ENCODE measurements at places on chromosomes 3 and 15. TPM values are rescaled to one million over a fixed set of nuclear protein-coding genes. Genes with fewer than 3 reads are reported as not detected.

The APPL1 gene
- total RNA-seq, result 70.9 TPM

The PP2D1 gene
- total RNA-seq, result not detected

The OSTN gene
- total RNA-seq, result not detected

The BRK1 gene
- total RNA-seq, result 108 TPM

The ZBBX gene
- 0.07 TPM for total RNA-seq

The NR2E3 gene
- total RNA-seq, result 0.27 TPM

The NUP210 gene
- total RNA-seq, result 0.53 TPM

The FOXB1 gene
- total RNA-seq, result not detected

The IGSF10 gene
- not detected for total RNA-seq

The ETV5 gene
- total RNA-seq, result 63.2 TPM

The ADAMTS7 gene
- total RNA-seq, result 18.9 TPM

The CYP11A1 gene
- total RNA-seq, result not detected

The COL8A1 gene
- 156 TPM for total RNA-seq

The SMCO1 gene
- total RNA-seq, result not detected

The DAZL gene
- total RNA-seq, result not detected

The CADPS gene
- not detected for total RNA-seq

The SEC62 gene
- 41.5 TPM for total RNA-seq

The DLEC1 gene
- 0.14 TPM for total RNA-seq

The ATP8B4 gene
- total RNA-seq, result not detected

The ALG1L2 gene
- 0.27 TPM for total RNA-seq

The FSIP1 gene
- total RNA-seq, result 0.50 TPM

The CELF6 gene
- total RNA-seq, result not detected

The MORC1 gene
- not detected for total RNA-seq

The FRMD5 gene
- total RNA-seq, result 25.8 TPM

The TMF1 gene
- total RNA-seq, result 46.7 TPM

The C3orf85 gene
- not detected for total RNA-seq

The GALNT15 gene
- 5.7 TPM for total RNA-seq

The SLC6A1 gene
- under 0.01 TPM for total RNA-seq

The SLC2A2 gene
- total RNA-seq, result not detected

The SOX14 gene
- not detected for total RNA-seq

The AADACL2 gene
- not detected for total RNA-seq

The TMEM40 gene
- not detected for total RNA-seq

The AMIGO3 gene
- total RNA-seq, result 0.14 TPM

The TIGIT gene
- not detected for total RNA-seq

The LTK gene
- total RNA-seq, result 0.13 TPM

The NR1I2 gene
- not detected for total RNA-seq

The PODXL2 gene
- 4.4 TPM for total RNA-seq

The CAND2 gene
- 1.6 TPM for total RNA-seq

The GABRG3 gene
- not detected for total RNA-seq

The CPNE4 gene
- not detected for total RNA-seq

The ALPK3 gene
- 31.9 TPM for total RNA-seq

The P2RY1 gene
- total RNA-seq, result 4.3 TPM

The CA12 gene
- total RNA-seq, result 1.1 TPM

The DUOXA2 gene
- total RNA-seq, result not detected

The SEMA7A gene
- total RNA-seq, result 0.53 TPM

The MAPKBP1 gene
- total RNA-seq, result 35.5 TPM

The PIERCE2 gene
- total RNA-seq, result 1.6 TPM

The DNAH12 gene
- under 0.01 TPM for total RNA-seq

The SECISBP2L gene
- 54.8 TPM for total RNA-seq

The TERC gene
- 117 TPM for total RNA-seq

The CHRD gene
- 0.13 TPM for total RNA-seq

The TNK2 gene
- 14.9 TPM for total RNA-seq

The STAB1 gene
- 215 TPM for total RNA-seq
